Activated T-cell treated with anti-CD3 and anti-CD28 coated beads for 1 hour (primary cell): ENCODE measurements at places on chromosomes 4 and X.

DNA sequence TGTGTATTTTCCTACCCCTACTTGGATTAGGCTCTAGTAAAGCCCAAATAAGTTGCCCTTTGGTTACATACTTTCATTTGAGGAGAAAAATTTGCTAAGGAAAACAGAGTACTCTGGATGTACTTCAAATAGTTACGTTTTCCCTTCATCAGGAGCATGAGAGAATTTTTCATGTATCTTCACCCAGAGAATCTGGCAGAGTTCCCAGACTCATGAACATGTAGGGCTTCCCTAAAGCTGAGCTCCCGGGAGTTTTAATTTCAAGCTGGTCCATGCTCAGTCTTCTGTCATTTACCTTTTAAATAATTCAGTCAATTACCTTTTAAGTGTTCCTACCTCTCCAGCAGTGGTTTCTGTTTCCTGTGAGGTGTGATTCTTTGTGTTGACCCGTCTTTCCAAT lies 367.5 kb upstream of the GRID2 start:
- no peak for DNase-seq

GRCh38 chrX:12975991-12976558 lies 1.2 kb downstream of the TMSB4X start:
- DNase-seq: no peak

GRCh38 chrX:21383546-21383945 lies 9.3 kb downstream of the CNKSR2 start:
- no peak for DNase-seq

GRCh38 chrX:150651906-150652305 lies 41.3 kb upstream of the MTMR1 start:
- no peak for DNase-seq

DNA sequence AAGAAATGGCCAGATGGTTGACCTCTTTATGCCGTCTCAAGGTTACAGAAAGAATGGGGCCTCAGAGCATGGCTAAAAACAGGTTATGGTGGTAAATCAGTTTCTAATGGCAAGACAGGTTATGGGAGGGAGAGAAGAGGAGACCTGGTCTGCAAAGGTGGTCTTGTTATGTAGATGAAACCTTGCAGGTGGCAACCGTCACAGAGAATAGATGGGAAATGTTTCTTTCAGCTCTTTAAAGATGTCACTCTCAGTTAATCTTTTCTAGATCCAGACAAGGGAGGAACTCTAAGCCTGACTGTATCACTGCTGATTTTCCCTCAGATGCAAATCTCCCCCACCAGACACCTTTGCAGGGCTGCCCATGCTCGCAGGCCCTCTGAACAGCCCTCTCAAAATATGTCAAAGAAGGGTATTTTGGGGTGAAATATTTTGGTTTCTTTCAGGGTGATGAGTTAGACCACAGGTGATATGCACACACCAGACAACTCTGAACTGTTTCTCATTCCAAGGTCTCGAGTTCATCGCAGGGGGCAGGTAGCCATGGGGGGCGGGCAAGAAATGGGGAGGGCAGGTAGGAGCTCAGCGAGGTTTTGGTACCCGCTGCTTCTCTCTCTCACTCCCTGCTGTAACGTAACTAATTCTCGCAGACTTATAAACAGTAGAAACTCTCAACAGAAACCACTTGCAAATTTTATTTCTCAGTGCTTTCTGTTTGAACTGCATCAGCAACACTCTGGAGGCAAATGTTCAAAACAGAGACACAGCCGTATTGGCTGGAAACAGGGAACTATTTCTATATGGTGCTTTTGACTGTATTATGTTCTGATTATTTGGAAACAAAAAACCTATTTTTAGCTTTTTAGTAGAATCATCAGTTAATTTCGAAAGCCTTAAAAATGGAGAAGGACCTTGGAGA lies 32.4 kb downstream of the CASP3 start:
- DNase-seq: no peak

DNA sequence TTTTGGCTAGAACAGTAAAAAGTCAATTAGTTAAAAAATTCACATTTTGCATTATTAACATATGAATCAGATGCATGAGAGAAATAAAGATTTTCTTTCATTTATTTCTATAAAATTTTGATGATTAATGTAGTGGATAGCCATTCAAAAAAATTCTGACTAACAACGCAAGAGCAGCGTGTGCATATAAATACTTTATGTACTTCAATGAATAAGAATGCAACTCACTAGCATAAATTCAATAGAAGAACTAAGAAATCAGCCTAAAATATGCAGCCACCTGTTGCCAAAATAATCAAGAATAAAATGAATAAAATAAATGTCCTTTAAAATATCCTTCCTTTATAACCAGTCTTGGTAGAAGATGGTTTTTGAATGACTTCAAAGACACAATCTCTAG lies 471.9 kb downstream of the PDGFC start:
- no peak for DNase-seq

- DNase-seq: no peak
Measured at GRCh38 chrX:12997906-12998687, 23.2 kb downstream of the TMSB4X start.

- no peak for DNase-seq
Measured at GRCh38 chr4:52098618-52099017, 47.5 kb downstream of the SPATA18 start.

GRCh38 chr4:8433136-8433535 lies 7.4 kb downstream of the ACOX3 start:
- no peak for DNase-seq

GRCh38 chr4:99670409-99671073 lies 12.9 kb upstream of the C4orf54 start:
- DNase-seq: no peak

GRCh38 chr4:129842096-129842495 lies 746.1 kb downstream of the C4orf33 start:
- no peak for DNase-seq

- no peak for DNase-seq
Measured at GRCh38 chr4:186666252-186666651, 57.4 kb downstream of the FAT1 start.

DNA sequence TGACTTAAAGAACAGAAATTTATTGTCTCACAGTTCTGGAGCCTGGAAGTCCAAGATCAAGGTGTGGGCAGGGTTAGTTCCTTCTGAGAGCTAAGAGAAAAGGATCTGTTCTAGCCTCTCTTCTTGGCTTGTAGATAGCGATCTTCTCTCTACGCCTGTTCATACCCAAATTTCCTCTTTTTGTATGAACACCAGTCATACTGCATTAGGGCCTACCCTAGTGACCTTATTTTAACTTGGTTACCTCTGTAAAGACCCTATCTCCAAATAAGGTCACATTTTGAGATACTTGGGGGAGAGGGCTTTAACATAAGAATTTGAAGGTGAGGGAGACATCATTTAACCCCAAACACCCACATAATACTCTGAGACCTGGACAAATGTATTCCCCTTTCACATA lies 55.6 kb upstream of the SPP1 start:
- no peak for DNase-seq

- no peak for DNase-seq
Measured at GRCh38 chr4:176882206-176882605, 89.5 kb upstream of the VEGFC start.

DNA sequence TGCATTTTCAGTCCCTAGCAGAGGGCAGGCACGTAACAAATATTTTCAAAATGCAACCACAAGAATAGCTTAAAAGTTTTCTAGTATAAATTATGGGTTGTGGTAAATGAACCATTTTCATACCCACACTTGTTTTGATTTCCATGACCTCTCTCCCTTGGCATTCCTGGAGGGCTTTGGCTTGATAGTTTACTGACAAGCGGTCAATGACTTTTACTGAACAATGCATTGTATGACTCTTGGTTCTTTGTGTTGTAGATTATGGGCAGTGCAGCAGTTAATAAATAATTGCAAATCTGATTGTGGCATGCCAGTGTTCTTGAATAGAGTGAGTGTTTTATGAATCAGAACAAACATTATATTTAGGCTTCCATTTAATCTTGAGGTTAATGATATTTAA lies 285.2 kb upstream of the ARX start:
- no peak for DNase-seq
